ELR (cell line): ENCODE measurements at places on chromosomes 5 and 9.
A peak's percentile ranks its signal among the peaks of the same experiment; 100 is the strongest.

GRCh38 chr5:158958021-158958994 is 141.4 kb downstream of the EBF1 start:
- no peak for DNase-seq

- peak; percentile 89 for DNase-seq
Observed at GRCh38 chr5:151083081-151083676, 2.3 kb upstream of the TNIP1 start.

DNA sequence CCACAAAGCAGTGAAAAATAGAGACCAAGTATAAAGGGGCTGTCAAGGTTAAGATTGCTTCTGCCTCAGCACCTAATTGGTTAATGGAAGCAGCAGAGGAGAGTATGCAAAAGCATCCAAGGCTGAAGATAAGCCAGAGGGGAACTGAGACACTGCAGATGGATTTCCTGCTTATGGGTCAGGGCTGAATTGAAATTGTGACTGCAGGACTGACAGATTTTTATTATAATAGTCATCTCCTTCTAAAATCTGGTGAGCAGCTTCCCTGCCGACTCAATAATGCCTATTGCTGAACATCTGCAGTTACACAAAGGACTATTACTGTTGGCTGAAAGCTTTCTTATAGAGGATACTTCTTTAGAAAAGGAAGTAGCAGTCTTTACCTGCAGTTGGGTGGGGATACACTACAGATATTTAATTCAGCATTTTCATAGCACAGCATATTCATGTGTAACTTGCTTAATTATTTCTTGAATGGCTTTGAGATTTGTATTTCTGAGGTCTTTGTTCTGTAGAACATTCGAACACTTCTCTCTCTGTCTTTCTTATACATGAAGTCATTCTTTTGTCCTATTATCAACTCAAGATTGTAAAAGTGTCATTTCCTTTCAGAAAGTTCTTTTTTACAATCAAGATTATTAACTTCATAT is 363.0 kb upstream of the RIOK2 start:
- peak; percentile 56 for DNase-seq

DNA sequence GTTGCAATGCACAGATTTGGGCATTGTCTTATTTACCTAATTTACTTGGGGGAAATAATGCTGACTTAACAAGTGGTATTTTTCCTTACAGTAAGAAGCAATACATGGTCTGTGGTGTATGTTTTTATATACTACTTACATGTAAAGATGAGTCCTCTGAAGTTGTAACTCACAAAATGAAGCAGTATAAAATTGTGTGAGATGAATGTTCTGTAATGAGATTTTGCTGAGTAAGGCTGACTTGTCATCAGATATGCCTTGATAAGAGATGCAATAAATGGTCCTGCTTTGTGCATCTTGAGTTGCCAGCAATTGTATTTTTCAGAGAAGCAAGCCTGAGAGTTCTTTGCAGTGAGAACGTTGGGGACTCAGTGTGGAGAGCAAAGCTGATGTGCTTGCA is 92.2 kb upstream of the GNAQ start:
- DNase-seq = no peak

DNA sequence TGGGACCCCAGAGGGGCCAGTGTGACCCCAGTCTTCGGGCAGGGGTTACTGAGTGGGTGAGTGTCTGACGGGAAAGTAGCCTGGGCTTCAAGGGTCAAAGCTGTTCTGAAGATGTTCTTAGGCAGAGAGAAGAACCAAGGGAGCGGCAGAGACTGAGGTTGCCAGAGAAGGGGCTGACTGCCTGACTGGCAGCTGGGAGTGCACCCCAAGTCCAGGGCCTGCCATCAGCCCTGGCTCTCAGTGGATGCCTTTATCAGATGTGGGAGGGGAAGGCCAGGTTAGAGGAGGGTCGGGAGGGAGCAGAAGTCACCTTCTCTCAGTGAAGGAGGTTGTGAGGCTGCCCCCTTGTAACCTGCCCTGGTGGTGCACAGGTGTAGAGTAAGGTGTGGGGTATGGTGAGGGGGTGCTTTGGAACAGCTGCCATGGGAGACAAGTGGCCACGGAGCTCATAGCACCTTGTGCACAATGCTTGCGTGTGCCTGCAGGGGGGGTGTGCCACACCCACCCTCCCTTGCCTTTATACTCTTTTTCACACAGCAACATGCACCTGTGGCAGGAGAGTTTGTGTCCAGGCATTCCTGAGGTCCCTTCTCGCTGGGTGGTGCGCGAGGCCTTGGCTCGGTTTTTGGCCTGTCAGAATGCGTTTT is 18.9 kb downstream of the RALGPS1 start:
- DNase-seq = no peak

GRCh38 chr9:112278152-112278551 is 55.3 kb downstream of the PTBP3 start:
- DNase-seq = no peak

DNA sequence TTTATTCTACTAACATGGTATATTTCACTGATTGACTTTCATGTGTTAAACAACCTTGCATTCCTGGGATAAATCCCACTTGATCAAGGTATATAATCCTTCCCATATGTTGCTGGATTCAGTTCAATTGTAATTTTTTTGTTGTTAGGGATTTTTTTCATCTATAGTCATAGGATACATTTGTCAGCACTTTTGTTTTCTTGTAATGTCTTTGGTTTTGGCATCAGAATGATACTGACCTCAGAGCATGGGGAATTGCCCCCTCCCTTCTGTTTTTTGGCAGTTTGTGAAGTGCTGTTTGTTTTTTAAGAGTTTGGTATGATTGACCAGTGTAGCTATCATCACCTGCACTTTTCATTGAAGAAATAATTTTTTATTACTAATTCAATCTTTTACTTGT is 176.8 kb upstream of the RASEF start:
- no peak for DNase-seq

DNA sequence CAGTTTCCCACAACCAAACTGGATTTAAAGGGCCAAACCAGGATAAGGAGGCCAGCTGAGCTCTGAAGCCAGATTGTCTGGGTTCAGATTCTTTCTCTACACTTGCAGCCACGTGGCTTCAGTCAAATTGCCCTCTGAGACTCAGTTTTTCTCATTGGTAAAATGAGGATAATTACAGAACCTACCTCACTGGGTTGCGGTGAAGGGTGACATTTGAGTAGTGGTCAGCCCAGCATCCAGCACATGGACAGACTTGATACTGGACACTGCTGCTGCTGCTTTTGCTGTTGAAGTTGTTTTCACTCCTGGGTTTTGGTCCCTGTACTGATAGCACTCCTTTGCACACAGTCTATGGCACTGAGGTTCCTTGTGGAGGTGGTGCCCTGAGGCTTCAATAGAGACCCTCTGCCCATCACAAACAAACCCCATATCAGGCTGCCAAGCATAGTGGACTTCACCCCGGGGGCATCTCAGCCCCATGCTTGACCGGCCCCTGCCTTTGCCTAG is 25.7 kb upstream of the CDKN2AIPNL start:
- peak; percentile 46 for DNase-seq

DNA sequence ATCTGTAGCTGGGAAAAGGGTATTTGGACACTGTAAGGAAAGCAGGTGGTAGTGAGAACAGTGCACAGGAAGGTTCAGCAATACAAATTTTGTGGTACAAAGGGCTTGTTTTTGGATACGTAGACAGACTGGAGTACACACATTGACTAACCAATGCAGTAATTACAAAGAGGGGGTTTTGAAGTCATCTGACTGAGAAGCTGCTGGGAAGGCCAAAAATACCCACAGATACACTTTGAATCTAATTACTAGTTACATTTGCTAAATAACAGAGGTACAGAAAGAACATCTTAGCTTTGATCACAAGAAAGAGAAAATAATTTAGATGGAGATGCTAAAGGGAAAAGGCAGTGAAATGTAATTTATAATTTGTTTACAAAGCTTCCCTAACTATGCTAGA is 45.9 kb downstream of the PKD2L2 start:
- no peak for DNase-seq

DNA sequence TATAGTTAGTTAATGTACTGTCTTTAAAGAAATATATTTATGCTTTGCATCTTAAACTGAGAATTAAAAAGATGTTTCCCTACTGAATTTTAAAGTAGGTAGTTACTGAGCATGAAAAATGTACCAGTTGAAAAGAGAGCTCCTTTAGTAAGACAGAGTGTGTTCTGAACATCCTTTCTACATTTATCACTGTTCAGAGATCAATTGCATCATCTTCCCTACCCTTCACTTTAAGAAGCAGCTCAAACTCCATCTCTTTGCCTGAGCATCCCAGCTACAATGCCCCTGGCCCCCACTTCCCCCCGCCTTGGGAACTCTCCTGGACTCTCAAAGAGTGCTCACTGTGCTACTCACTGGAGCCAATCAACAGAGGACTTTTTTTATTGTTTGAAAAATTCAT is 164.7 kb downstream of the GNAQ start:
- no peak for DNase-seq

DNA sequence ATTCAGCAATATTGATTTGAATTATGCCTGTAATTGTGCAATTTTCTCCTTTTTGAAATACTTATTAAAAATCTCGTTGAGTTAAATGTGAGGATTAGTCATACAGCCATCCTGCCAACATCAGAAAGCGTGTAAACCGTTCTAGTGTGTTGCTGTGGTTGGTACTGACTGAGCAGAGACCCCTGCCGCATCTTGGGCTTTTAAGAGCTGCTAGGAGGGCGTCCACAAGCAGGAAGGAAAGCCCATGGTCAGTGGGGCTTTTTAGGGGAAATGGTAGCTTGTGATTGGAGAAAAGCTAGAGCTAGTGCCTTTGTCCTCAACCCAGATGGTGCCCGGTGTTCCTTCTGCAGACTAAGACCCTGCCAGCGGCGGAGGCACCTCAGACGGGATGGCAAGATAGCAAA is 1.3 kb downstream of the SDHA start:
- peak; percentile 63 for DNase-seq

DNA sequence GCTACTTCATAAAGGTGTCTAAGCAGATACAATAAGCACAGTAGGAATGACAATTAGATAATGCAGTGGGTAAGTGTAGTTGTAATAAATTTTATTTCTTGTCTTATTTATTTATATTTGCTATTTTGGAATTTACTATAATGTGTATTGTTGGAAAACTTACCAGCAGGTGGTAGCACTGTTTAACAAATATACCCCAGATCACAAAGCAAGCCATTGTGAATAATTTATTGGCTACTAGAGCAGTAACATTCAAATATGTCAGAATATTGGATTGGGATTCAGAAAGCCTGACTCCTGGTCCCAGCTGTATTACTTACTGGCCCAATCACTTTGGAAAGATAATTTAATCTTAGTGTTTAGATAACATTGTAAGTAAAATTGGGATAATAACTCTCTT is 78.0 kb downstream of the ISOC1 start:
- peak; percentile 14 for DNase-seq

DNA sequence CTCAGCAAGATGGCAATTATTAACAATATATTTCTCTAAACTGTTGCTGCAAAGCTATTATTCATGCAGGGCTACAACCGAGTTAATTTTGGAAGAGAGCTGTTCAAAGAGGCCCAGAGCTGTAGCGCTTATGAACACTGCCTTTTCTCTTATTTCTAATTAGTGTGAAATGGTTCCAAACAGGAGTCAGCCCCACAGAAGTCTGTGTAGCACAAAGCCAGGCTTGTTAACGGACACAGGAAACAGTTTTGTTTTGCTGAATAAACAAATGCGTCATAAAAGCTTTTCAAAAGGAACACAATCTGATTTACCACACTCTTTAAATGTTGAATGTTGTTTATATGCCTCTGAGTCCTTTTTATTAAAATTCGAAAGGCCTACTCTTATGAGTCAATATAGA is 396.5 kb downstream of the ANXA1 start:
- peak; percentile 2 for DNase-seq

DNA sequence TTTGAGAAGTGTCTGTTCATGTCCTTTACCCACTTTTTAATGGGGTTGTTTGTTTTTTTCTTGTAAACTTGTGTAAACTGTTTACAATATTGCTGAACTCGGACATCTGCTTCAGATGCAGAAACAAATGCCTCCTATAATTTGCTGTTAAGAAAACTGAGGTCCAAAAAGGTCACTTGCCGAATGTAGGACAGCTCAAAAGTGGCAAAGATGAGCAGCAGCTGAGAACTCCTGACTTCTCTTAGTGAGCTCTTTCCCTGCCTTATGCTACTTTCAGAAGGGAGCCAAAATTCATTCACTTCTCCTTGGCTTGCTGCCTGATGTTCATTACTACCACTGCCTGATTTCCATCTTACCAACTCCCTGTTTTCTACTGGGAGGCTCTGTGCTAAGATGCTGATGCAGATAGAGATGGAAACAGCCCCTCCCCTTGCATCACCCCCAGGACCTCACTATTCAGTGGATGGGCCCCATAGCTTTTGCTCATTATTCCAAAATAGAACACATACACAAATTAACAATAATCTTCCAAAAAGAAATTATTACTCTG is 60.1 kb downstream of the SEMA6A start:
- no peak for DNase-seq

GRCh38 chr5:158272409-158272808 is 413.5 kb upstream of the CLINT1 start:
- no peak for DNase-seq

GRCh38 chr5:75668977-75669689 is 48.1 kb downstream of the POC5 start:
- DNase-seq = peak; percentile 76

DNA sequence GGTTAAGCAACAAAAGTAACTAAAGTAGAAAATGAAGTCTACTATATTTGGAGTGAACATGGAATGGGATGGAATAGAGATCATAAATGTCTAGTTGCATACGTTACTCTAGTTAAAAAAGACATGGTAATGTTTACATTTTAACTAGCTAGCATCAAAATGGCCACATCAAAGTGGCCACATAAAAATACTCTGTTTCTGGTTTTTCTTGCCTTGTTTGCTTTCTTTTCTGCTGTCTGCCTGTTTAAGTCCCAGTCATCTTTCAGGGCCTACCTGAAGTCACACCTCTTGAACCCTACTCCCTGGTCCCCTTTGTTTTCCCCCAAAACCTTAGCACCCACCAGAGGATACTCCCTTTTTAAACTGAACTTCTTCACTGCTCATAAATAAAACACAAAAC is 6.4 kb upstream of the KIF2A start:
- DNase-seq = no peak

GRCh38 chr5:112983363-112983762 is 6.8 kb downstream of the DCP2 start:
- DNase-seq = no peak

- DNase-seq = peak; percentile 89
Observed at GRCh38 chr5:148998174-148998797, 64.6 kb downstream of the SH3TC2 start.

GRCh38 chr9:130214776-130215340 is 42.7 kb downstream of the NCS1 start:
- DNase-seq = no peak

DNA sequence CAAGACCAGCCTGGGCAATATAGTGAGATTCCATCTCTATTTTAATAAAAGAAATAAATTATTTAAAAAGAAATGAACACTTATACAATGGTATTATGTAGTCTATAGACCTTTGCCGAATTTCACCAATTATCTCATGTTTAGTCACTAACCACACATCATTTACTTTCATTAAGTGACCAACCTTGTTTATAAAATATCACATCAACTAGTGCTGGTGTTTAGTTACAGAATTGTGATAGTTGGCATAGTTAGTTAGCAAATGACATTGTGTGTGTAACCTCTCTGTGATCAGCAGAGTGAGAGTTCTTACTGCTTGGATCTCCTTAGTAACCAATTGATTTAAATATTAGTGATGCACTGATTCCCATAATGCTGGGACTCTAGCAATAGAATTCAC is 71.8 kb downstream of the PRR16 start:
- peak; percentile 42 for DNase-seq
